PC-3 (cell line): ENCODE measurements at places on chromosomes 2 and 18. TPM values are rescaled to one million over a fixed set of nuclear protein-coding genes. Genes with fewer than 3 reads are reported as not detected.
A peak's percentile ranks its signal among the peaks of the same experiment; 100 is the strongest.

DNA sequence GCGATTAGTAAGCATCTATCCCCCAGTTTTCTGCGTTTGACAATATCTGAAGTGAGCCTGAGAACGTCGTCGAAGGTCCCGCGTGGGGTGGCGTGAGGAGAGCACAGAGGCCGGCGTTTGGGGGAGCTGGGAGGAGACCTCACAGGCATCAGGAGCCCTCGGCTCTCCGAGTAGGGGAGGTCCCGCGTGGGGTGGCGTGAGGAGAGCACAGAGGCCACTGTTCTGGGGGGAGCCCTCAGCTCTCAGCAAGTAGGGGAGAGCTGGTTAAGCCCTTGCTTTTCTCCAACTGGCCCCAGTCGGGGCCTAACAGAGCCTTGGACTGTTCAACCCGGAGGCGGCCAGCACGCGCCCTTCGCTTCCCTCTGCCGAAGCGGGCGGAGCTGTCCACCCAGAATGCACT lies 134.3 kb downstream of the NFATC1 start:
- H3K27me3 ChIP-seq, result peaks cover 8% of the 10 kb centered on the region
- no peak overlapping the region for H3K27ac ChIP-seq
- H3K36me3 ChIP-seq, result no peaks in the 10 kb centered on the region
- no peak overlapping the region for H3K4me3 ChIP-seq

DNA sequence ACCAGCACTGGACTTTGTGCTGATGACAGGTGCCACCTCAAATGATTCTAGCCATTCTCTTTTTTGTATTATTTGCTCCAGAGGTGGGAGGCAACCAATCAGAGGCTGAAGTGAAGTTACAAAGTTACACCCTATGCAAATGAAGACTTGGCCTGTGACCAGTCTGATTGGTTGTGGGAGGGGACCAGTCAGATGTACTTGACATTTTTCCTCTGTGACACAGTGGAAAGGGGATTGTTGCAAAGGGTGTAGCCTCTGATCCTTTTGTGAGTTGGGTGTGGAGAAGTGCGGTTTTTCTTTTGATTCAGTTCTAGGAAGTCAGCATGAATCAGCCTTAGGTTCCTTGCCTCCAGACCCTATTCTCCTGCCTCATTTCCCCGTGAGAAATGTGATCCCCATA lies 244.0 kb downstream of the ARL6IP6 start:
- DNase-seq, result peak; percentile 12
- no peak overlapping the region for H3K4me3 ChIP-seq
- H3K27me3 ChIP-seq, result peaks cover 5% of the 10 kb centered on the region; the same call in 1 of the 2 replicates
- H3K27ac ChIP-seq, result no peak overlapping the region
- no peaks in the 10 kb centered on the region for H3K4me1 ChIP-seq

GRCh38 chr2:173828189-173829142 lies 136.7 kb downstream of the SP3 start:
- H3K27me3 ChIP-seq, result no peaks in the 10 kb centered on the region
- no peak overlapping the region for H3K27ac ChIP-seq
- no peak overlapping the region for H3K4me3 ChIP-seq
- peak; percentile 43 for DNase-seq
- H3K4me1 ChIP-seq, result 0 out of 2 replicates have a peak, but pooled peaks cover 8% of the 10 kb centered on the region
- H3K36me3 ChIP-seq, result no peaks in the 10 kb centered on the region

- no peak overlapping the region for H3K4me3 ChIP-seq
- no peak overlapping the region for H3K27ac ChIP-seq
- H3K36me3 ChIP-seq, result no peaks in the 10 kb centered on the region
- no peak for DNase-seq
- peaks cover 33% of the 10 kb centered on the region for H3K4me1 ChIP-seq
Measured at GRCh38 chr2:33208400-33208799, 261.6 kb downstream of the LTBP1 start.

DNA sequence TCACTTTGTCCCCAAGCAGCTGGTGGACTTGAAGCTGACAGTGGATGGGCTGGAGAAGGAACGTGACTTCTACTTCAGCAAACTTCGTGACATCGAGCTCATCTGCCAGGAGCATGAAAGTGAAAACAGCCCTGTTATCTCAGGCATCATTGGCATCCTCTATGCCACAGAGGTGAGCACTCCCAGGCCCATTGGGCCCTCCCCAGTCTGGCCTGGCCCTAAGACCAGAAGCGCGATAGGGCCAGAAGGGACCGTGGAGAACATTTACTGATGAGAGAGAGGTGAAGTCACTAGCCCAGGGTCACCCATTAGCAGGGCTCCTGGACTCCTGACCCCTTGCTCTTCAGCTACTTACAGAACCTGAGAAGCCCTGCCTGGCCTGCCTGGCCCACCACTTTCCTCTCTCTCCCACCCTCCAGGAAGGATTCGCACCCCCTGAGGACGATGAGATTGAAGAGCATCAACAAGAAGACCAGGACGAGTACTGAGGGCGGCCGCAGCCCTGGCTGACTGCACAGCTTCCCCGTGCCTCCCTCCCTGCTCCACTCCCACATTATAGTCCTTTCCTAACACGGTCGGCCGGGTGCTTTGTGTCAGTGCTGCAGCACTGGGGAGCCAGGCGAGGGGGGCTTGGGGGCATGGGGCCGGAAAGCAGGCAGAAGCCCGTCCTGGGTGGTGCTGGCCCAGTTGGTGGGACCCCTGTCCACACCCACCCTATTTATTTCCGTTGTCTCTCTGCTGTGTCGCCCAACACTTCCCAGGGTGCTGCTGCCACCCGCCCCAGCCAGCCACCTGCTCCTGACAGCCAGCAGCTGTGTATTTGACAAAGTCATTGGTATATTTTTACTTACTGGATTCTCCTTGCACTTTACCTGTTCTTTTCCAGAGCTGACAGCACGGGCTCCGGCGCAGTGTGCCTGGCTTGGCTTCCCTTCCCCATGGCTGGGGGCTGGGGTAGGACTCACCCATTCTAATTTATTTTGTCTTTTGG lies 6.6 kb upstream of the TMEM214 start:
- H3K36me3 ChIP-seq, result peaks cover 5% of the 10 kb centered on the region; the same call in 1 of the 2 replicates
- no peak overlapping the region for H3K27ac ChIP-seq
- no peak for DNase-seq
- no peak overlapping the region for H3K4me3 ChIP-seq
- peaks cover 14% of the 10 kb centered on the region for H3K4me1 ChIP-seq
- no peaks in the 10 kb centered on the region for H3K27me3 ChIP-seq

- peak; percentile 29 for DNase-seq
- no peaks in the 10 kb centered on the region for H3K27me3 ChIP-seq
- peaks cover 70% of the 10 kb centered on the region for H3K4me1 ChIP-seq
- no peaks in the 10 kb centered on the region for H3K36me3 ChIP-seq
- peak within 1 kb of the TSS; percentile 88 for H3K27ac ChIP-seq
- H3K4me3 ChIP-seq, result peak within 1 kb of the TSS; percentile 82
Measured at GRCh38 chr2:29114946-29115609, at the start of gene CLIP4. Gene CLIP4 (plus strand): TSS chr2:29115415. CDS start chr2:29121389, 5,974 bp downstream.

DNA sequence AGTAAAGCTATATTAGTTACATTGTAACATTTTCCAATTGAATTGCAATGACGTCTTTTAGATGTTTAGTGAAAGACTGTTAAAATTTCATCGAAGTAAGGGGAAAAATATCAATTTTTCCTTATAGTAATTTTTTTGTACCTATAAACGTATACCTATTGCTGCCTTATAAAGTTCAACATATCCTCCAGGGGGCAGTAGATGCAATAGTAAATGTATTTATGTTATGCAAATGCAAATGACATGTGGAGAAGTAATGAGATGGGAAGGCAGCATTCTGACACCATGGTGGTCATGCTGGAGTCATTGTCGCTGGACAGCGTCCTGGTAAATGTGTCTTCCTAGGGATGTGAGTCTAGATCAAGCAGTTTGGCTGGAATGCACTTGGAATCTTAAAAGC lies 38.7 kb downstream of the MSTN start:
- H3K36me3 ChIP-seq, result no peaks in the 10 kb centered on the region
- no peak overlapping the region for H3K4me3 ChIP-seq
- peaks cover 8% of the 10 kb centered on the region; the same call in 1 of the 2 replicates for H3K27me3 ChIP-seq
- H3K27ac ChIP-seq, result no peak overlapping the region
- H3K4me1 ChIP-seq, result no peaks in the 10 kb centered on the region

DNA sequence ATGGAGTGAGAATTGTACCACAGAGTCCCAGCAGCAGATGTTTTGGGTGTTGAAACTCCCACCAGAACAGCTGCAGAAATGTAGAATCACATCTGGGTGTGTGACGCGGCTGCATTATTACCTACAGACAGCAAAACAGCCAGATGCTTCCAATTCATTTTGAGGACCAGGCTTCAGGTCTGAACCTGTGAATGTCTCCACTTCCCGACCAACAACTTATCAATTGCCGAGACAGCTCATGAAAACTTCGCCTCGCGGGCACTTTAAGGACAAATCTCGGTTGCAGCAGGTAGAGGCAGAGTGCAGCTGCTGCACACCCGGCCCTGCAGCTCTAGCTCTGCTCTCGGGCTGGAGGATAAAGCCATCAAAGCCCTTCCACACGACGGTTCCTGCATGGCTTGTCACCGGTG lies 202.0 kb downstream of the HRH4 start:
- H3K27me3 ChIP-seq, result peaks cover 66% of the 10 kb centered on the region
- 0 out of 2 replicates have a peak, but pooled peaks cover 6% of the 10 kb centered on the region for H3K4me1 ChIP-seq
- H3K36me3 ChIP-seq, result no peaks in the 10 kb centered on the region
- no peak overlapping the region for H3K4me3 ChIP-seq

- H3K27me3 ChIP-seq, result no peaks in the 10 kb centered on the region
- H3K27ac ChIP-seq, result no peak overlapping the region
- peaks cover 11% of the 10 kb centered on the region for H3K4me1 ChIP-seq
- peak; percentile 54 for DNase-seq
- H3K36me3 ChIP-seq, result peaks cover 3% of the 10 kb centered on the region; the same call in 1 of the 2 replicates
- no peak overlapping the region; the same call in 1 of the 2 replicates for H3K4me3 ChIP-seq
Measured at GRCh38 chr2:27249159-27249890, 13.5 kb downstream of the SLC30A3 start.

GRCh38 chr18:13067966-13068365 lies 76.8 kb downstream of the CEP192 start:
- H3K4me1 ChIP-seq, result no peaks in the 10 kb centered on the region
- H3K27ac ChIP-seq, result no peak overlapping the region
- peaks cover 65% of the 10 kb centered on the region for H3K36me3 ChIP-seq
- no peak overlapping the region for H3K4me3 ChIP-seq
- H3K27me3 ChIP-seq, result no peaks in the 10 kb centered on the region
- DNase-seq, result no peak

DNA sequence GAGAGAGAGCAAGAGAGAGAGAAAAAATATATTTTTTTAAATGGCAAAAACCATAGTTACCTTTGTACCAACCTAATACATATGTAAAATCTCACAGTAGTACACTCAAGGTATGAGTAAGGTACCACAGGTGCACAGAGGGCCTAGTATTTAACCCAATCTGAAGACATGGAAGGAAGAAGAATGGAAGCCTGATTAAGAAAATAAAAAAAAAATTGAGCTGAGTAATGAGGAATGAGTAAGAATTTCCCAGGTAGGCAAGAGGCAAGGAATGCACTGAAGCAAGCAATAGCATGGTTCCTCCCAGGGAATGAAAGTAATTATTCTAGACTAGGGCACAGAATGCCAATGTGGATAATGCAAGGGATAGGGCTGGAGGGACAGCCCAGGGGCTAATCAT lies 294.2 kb downstream of the FIGN start:
- H3K27me3 ChIP-seq, result peaks cover 47% of the 10 kb centered on the region
- no peak for DNase-seq
- H3K27ac ChIP-seq, result no peak overlapping the region
- H3K4me1 ChIP-seq, result no peaks in the 10 kb centered on the region
- no peaks in the 10 kb centered on the region for H3K36me3 ChIP-seq

DNA sequence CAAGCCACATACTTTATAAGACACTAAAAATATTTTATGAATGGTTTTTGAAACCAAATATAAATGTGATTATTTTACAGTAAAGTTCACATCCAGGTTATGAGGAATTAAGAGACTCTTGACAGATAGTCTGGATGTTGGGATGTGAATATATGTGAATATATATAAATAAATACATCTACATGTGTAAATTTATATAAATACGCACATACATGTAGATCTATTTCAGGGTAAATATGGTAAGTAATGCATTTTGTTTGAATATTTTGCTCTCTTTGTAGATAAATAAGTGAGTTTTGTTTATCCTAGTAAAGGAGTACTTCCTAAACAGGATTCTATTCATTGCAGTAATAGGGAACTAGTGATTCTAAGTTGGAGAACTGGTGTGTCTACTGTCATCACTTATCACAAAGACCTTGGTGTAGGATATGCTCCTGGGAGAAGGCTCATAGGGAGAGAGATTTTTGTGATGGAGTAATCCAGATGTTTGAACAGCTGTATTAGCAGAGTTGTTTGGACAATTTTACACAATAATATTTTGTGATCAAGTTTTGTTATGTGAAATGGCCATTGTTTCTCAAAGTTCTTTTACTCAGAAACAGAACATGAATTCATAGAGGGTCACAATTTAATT lies 60.2 kb upstream of the NT5C1B start:
- H3K27ac ChIP-seq, result no peak overlapping the region
- H3K4me1 ChIP-seq, result peaks cover 14% of the 10 kb centered on the region
- no peaks in the 10 kb centered on the region for H3K36me3 ChIP-seq
- H3K27me3 ChIP-seq, result no peaks in the 10 kb centered on the region

DNA sequence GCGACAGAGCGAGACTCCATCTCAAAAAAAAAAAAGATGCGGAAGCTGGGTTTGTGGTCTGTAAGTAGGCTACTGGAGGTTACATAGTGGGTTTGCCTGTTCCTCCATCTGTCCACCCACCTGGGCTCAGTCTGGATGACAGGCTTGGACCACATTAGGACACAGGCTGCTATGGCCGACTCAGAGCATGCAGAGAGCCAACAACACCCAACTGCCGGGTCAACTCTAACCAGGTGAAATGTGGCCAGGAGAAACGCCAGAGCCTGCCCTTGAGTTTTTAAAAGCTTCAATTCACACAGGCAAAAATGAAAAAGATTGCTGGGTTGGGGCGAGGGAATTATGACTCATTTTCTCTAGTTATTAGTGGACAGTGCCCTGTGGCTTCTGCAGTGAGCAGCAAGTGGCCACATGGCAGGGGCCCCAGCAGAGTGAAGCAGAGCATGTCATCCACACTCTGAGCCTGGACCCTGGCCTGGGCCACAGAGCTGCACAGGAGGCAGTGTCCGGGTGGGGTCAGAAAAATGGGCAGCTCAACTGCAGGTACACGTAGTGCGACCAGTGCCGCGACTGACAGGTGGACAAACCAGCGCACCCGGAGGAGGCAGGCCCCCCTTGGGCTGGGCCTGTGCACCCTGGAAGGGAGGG lies 67.4 kb downstream of the BIN1 start:
- no peak overlapping the region for H3K4me3 ChIP-seq
- DNase-seq, result no peak
- no peaks in the 10 kb centered on the region for H3K36me3 ChIP-seq
- no peaks in the 10 kb centered on the region for H3K4me1 ChIP-seq
- no peaks in the 10 kb centered on the region for H3K27me3 ChIP-seq

GRCh38 chr2:60230596-60230995 lies 322.9 kb downstream of the BCL11A start:
- no peaks in the 10 kb centered on the region for H3K4me1 ChIP-seq
- peaks cover 19% of the 10 kb centered on the region for H3K27me3 ChIP-seq
- no peak overlapping the region for H3K27ac ChIP-seq
- no peak overlapping the region for H3K4me3 ChIP-seq

- peaks cover 8% of the 10 kb centered on the region; the same call in 1 of the 2 replicates for H3K4me1 ChIP-seq
- no peak overlapping the region for H3K4me3 ChIP-seq
- DNase-seq, result no peak
Measured at GRCh38 chr2:181356526-181357130, 100.6 kb upstream of the ITGA4 start.

The CNTNAP5 gene
- not detected in 2 replicates for total RNA-seq

The C1GALT1C1L gene
- total RNA-seq, result not detected in 2 replicates

The GLI2 gene
- 4.0 and 30.3 TPM in 2 replicates for total RNA-seq

The RNF125 gene
- 1.1 and 1.2 TPM in 2 replicates for total RNA-seq
